Activated naive CD4-positive, alpha-beta T cell treated with anti-CD3 and anti-CD28 coated beads for 36 hours (primary cell): ENCODE measurements at places on chromosomes 2 and 18.

DNA sequence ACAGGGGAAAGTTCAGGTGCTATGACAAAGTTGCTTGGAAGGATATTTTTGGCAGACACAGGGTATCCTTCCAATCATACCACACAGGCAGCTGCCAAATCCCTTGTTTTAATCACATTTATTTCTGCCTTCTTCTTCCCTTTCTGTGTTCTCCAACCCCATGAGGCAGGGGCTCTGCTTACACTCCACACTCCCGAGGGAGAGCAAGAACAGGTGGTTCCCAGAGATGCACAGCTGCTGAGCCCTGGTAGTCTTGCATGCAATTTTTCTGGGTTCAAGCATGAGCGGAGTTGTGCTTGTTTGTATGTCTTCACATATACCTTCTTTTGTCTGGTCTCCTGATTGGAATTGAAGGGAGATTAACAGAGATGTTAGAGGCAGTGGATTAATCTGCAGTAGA, 251.7 kb upstream of the ST6GAL2 start:
- DNase-seq = no peak

- no peak for DNase-seq
Observed at GRCh38 chr2:104465981-104466380, 387.9 kb upstream of the POU3F3 start.

GRCh38 chr18:48136051-48136826, 205.8 kb upstream of the SMAD2 start:
- no peak for DNase-seq

GRCh38 chr2:148557844-148558436, 86.6 kb upstream of the EPC2 start:
- DNase-seq = no peak

DNA sequence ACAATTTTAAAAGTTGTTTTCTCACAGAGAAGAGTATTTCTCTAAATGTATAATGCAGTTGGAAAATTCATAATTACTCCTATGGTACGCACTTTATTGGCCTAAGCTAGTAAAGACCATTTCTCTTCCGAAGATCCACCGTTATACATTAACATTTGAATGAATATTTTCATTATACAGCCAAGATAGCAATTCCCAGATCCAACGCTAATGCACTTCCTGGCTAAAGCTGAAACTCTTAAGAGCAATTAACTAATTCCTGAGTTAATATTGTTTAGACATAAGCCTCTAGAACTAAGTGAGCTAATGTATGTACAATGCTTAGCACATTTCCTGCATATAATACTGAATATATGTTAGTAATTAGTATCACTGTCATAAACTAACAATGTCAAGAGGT, 56.2 kb downstream of the PDK1 start:
- no peak for DNase-seq

- DNase-seq = no peak
Observed at GRCh38 chr2:239175181-239175580, 225.6 kb downstream of the HDAC4 start.

DNA sequence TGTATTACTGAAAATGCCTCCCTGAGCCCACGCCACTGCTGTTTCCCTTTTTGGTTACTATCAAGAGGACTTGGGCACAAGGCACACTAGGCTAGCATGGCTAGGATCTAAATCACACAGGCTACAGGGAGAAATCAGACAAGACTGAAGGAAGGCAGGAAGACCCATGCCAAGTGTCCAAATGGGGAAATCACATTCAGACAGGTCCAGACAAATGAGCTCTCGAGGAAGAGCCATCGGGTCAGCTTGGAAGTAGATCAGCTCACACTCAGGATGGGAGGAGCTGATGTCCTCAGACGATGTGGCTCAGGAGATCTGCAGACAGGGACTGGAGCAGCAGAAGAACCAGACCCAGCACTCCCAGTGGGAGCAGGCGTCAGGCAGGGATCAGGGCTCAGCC, 113.2 kb downstream of the COL6A3 start:
- no peak for DNase-seq
